CD4-positive, alpha-beta T cell (primary cell): ENCODE measurements at places on chromosomes 16 and 17.

- DNase-seq: no peak
Observed at GRCh38 chr17:73272906-73273218, 11.2 kb upstream of the CPSF4L start.

DNA sequence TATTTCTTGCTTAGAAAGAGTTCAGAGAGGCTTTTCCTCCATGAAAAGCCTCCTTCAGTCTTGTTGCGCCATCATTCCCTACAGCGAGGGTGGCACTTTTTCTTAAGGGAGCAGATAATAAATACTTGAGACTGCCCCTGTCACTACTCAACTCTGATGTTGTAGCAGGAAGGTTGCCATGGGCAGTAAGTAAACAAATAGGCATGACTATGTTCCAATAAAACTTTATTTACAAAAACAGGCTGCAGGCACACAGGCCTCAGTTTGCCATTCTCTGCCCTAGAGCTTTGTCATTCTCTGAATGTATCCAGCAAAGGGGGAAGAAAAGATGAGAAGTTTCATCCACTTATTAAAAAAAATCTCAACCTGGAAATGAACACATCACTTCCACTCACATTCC is 60.4 kb downstream of the MYOCD start:
- DNase-seq: no peak

GRCh38 chr17:56833809-56834379 is at the start of the genes C17orf67 and DGKE:
Gene C17orf67, minus strand, starts transcription at chr17:56833920. Its CDS starts 18,110 bp downstream, at chr17:56815810.
Gene DGKE, plus strand, starts transcription at chr17:56834151. Its CDS starts 645 bp downstream, at chr17:56834796.
- peak; percentile 98 for DNase-seq

DNA sequence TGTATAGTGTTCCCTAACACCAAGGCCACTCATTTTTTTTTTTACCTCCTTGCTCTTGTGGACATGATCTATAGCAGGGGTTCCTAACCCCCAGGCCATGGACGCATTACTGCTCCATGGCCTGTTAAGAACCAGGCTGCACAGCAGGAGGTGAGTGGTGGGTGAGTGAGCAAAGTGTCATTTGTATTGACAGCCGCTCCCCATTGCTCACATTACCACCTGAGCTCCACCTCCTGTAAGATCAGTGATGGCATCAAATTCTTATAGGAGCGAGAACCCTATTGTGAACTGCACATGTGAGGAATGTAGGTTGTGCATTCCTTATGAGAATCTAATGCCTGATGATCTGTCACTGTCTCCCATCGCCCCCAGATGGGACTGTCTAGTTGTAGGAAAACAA is 342.0 kb downstream of the SOX9 start:
- no peak for DNase-seq

- DNase-seq: no peak
Observed at GRCh38 chr16:63481060-63481459, 1444.8 kb upstream of the CDH8 start.

GRCh38 chr17:77271411-77271810 is 130.6 kb downstream of the SEC14L1 start:
- DNase-seq: no peak

DNA sequence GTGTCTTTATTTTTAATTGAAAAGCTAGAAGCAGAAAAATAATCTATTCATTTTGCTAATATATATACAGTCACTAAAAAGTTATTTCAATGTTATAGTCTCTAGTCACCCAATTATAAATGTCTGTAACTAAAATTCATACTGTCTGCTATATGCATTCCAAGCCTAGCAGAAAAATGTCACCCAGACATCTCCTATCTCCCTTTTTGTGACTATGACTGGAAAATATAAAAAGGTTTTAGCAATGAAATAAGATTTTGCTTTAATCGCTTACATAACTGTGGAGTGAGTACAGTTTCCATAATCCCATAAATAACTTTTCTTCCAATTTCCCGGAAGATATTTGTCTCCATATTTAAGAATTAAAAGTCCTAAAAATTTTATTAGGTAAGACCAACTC is 88.6 kb downstream of the BRIP1 start:
- DNase-seq: no peak

GRCh38 chr17:30323895-30324319 is 9.9 kb downstream of the TMIGD1 start:
- DNase-seq: peak; percentile 69

DNA sequence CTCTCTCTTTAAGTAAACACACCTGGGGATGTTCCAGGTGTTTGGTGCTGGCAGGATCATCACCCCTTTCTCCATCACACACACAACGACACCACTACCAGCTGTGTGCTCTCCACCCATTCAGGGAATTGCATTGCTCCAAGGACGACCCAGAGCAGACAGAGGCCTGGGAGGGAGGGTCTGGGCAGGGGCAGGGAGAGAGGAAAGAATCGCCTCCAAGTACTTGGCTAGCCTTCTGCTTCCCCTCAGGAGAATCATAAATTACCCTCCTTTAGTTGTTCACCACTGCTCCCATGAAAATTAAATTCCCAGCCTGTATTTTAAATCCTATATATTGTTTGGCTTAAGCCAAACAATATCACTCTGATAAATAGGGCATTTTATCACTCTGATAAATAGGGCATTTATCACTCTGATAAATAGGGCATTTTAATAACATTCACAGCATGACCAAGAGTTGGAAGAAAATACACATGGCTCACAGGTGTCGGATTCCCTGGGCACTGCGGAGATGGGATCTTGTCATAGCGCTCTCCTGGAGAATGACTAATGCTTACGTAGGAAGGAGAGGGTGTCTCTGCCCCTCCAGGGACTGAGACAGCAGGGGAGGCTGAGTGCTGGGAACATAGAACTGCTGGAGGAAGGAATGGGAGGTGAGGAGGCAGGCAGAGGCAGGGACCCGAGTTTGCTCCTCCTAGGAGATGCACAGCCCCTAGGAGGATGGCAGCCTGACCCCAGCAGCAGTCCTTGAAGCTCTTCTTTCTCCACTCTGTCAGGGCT is 673.6 kb downstream of the HS3ST4 start:
- no peak for DNase-seq
